ENCODE measurements at places on chromosomes 7 and 10.

DNA sequence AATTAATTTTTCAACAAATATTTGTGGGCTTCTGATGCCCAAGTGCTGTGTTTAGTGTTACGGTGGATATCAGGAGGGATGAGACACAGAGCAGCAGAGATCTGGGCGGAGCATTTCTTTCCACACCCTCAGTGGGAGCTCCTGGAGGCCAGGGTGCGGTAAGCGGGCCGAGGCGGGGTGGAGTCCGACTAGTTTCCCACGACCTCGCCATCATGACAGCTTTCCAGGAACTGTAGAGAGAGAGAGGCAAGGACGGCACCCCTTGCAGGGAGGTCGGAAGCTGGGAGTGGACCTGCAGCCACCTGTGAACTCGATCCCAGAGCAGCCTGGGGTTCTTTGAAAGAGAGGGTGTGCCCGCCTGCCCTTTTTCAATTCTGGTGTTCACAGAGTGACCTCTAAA is 128.2 kb downstream of the ACTR3B start:
- no peak for DNase-seq

GRCh38 chr7:152180048-152180447 is 154.6 kb downstream of the GALNT11 start:
- no peak for DNase-seq

DNA sequence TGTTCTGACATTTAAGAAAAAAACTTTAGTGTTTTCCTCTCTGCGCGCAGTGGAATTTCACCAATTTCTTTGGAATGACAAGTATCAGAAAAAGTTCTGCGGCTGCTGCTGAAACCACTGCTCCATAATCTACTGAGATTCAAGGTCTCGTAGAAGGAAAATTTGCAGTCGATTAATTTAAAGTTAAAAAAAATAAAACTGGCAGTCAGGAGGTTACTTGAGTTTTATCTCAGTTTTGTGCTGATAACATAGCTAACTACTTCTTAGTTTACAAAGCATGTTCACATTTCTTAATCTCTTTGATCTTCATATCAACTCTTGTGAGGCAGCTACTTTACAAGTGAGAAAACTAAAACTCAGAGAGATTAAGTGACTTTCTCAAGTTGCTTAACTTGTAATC is 18.2 kb upstream of the CALD1 start:
- DNase-seq, result no peak

DNA sequence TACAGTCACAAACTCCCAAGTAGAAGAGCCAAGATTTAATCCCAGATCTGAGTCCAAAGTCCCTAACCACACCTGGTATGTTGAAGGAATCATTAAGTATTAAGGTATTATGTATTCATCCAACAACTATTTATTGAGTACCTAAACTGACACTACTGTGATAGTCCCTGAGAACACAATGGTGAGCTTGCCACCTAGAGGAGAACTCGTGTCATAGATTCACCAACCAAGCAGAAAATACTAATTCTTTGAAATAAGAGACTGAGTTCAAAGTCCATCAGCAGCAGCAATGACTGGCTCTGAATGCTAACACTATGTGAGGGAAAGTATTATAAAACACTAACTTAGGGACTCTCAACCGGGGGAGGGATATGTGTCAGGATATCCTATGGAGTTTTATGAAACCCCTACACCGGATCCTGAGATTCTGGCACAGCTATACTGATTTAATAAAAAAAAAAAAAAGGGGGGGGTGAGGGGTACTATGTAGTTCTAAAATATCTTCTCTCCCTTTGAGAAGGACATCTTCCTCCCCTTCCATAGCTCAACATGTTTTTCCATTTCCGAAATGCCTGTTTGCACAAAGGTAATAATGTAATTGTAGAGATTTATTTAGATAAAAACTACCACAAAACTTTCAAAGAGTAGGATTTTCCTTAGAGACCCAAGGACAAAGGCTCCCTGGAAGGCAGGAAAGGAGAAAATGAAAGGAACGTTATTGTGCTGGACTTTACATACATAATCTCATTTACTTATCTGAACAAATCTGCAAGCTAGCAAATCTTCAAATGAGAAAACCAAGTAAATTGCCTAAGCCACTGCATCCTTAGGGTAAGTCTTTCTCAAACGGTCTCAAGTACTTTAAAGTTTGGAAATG is 1.6 kb downstream of the NCOA4 start:
- no peak for DNase-seq

DNA sequence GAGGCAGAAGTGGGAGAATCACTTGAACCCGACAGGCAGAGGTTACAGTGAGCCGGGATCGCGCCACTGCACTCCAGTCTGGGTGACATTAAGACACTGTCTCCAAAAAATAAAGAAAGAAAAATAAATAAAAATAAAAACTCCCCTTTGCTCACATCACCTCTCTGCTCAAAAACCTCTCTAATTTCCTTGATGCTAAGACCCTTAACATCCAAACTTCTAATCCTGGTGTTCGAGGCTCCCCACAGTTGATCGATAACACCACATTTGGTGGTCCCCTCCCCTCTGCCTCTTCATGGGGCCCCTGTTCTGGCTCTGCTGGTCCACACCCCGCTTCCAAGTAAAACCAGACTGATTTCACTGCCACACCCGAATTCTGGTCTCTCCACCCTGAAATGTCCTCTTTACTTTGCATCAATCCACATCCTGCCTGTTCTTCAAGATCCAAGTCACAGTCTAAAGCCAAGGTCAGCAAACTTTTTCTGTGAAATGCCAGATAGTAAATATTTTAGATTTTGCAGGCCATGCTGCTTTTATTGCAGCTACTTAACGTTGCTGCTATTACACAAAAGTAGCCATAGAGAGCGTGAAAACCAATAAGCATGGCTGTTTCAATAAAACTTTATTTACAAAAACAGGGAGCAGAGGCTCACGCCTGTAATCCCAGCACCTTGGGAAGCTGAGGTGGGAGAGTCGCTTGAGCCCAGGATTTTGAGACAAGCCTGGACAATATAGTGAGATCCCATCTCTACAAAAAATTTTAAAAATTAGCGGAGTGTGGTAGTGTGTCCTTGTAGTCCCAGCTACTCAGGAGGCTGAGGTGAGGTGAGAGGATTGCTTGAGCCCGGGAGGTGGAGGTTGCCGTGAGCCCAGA is 11.8 kb downstream of the MOSPD3 start:
- DNase-seq, result no peak

DNA sequence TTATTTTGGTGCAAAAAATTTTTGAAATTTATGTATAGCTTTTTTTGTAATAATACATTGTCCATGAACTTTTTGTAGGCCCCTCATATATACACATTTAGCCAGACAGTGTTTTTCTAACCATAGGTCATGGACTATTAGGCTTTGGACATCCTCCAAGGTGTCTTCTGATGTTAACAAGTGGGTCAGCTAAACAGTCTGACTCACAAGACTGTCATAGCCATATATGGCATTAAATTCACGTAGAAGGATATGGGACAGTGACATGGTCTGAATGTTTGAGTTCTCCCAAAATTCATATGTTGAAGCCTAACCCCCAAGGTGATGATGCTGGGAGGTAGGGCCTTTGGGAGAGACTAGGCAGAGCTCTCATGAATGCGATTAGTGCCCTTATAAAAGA is 14.0 kb upstream of the NUB1 start:
- no peak for DNase-seq

- DNase-seq, result no peak
Measured at GRCh38 chr7:14988941-14989340, 86.4 kb upstream of the DGKB start.

DNA sequence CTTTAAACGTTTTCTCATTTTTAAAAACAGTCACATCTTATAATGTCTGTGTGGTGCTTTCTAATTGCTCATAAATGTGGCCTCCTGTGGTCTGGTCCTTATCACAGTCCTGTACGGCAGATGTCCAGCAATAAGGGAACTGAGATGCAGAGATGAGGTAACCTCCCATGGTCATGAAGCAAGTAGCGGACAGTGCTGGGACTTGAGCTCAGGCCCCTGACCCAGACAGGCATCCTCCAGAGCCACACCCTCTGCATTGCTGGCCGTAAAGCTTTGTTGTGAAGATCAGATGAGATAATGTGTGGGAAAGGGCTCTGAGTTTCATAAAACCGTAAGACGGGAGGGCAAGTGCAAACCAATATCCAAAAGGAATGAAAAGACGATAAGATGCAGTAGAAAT is 48.2 kb downstream of the DYNC2I1 start:
- DNase-seq, result no peak

GRCh38 chr10:79349766-79350406 is 2.6 kb downstream of the PPIF start:
- DNase-seq, result no peak

DNA sequence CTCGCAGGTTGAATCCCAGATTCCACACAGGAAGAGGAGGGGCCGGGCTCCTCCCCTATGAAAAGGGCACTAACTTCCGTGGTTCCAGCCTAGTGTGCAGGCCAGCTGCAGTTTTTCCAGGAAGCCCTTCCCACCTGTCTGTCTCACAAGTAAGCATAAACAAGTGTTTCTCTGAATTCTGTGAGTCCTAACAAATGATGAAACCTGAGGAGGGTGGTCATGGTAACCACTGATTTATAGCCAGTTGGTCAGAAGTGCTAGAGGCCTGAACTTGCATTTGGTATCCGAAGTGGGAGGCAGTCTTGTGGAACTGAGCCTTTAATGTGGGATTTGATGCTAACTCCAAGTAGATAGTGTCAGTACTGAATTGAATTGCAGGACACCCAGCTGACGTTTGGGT is 54.7 kb upstream of the STEAP4 start:
- no peak for DNase-seq

- DNase-seq, result no peak
Measured at GRCh38 chr10:116952729-116953128, 52.3 kb downstream of the SHTN1 start.

DNA sequence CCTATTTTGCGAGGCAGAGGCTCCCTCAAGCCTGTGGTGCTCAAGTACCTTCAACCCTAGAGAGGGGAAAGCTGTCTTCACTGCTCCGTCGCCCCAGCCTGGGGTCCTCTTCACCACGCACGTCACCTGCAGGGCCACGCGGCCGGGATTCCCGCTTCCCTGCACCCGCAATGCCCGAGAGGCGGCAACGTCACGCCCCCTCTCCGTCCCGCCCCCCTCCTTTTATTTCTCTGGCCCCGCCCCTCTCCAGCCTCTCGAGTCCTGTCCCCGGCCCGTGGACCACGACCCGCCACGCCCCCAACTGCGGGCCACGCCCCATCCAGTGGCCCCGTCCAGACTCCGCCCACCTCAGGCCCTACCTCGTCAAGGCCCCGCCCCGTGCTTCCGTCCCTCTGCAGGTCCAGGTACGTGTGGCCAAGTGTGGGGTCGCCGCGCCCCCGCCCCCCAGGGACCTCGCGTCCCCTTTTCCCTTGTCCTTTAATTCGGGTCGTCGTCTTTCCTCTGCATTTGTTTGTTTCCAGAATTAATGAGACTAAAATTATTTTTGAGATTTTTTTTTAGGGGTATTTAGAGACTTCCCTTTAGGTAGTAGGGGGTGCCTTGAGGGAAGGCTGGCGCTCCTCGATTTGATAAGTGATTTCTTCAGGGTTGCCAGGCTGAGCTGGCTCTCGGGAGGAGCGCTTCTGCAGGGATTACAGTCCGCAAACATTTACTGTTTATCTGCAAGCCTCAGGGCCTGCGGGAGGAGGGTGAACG is 69.8 kb upstream of the BAIAP2L1 start:
- DNase-seq, result no peak

DNA sequence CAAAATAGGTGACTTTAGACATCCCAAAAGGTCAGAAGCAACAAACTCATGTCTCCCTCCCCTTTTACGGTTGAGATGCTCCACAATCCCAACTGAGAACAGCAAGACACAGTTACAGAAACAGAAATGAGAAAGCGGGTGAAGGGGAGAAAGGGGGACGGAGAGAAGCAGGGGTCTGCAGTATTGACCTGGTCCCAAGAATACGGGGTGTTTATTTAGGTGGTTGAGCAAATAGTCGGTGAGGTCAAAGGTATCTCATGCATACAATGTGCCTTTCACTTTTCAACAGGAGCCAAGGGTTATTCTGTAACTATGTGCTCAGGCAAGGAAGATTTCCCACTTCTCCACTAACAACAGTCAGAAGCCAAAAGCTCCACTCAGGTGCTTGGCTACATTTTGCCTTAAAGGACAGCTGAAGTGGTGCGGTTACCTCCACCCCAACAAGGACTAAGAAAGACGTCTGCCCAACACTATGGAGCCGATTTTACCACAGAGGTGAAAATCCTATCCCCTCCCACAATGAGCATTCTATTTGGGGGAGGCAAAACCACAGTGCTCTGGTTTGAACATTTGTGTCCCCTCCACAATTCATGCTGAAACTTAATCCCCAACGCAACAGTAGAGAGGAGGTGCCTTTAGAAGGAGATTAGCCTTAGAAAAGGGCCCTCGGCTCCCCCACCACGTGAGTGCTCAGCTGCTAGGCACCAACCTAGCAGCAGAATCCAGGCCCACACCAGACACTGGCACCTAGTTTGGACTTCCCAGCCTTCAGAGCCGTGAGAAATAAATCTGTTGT is 77.9 kb downstream of the PARD3 start:
- DNase-seq, result no peak

All from activated effector memory CD4-positive, alpha-beta T cell treated with Interleukin-2 at 50 U/mL for 16 hours (primary cell).